ENCODE measurements at places on chromosomes 6 and 20.

- DNase-seq, result no peak
Measured at GRCh38 chr6:34476921-34477320, 11.0 kb downstream of the PACSIN1 start.

DNA sequence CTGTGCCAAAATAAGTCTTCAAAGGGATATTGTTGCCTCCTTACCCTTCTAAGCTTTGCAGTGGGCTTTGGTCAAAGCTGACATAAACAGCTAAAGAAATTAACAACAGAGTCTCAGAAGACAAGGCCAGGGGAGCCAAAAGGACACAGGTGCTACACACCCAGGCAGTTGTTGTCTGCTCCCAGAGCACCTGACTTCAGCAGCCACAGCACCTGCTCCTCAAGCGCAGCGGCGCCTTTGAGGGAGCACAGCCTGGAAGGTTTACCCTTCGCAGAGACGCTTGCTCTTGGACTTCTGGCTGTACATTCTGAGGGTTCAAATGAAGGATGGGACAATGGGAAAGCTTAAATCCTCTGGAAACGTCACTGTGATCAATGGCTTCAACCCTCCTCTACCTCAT is 16.6 kb downstream of the B4GALT5 start:
- no peak for DNase-seq

DNA sequence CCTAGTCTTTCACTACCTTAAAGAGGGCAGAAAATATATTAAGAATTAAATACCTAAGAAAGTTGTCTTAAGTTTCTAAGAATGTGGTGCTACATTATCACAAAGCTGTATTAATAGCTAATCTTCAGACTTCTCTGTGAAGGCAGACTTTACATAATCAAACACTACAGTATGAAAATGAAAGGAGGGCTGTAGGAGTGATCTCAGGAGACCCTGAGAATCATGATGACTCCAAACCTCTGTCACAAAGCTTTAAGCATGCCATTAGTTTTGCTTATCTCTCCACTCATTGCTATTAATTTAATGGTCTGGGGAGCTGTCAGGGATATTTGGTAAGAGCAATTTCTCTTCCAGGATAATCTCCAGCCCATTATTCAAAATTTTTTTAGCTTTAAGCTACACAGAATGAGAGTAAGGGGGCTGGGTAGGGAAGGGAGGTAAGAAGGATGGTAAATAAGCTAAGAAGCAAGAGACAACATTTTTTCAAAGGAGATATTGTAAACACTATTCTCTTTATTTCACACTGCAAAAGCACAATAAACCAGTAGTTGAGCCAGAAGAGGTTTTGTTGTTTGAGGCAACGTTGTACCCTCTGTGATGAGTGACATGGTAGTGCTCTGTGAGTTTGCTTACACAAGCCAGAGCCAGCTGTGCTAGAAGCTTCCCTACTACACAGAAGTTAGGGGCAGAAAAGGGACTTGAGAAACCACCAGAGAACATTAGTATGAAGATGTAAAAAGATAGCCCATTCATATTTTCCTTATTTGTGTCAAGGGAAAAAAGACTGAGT is 258.8 kb downstream of the GMDS start:
- no peak for DNase-seq

DNA sequence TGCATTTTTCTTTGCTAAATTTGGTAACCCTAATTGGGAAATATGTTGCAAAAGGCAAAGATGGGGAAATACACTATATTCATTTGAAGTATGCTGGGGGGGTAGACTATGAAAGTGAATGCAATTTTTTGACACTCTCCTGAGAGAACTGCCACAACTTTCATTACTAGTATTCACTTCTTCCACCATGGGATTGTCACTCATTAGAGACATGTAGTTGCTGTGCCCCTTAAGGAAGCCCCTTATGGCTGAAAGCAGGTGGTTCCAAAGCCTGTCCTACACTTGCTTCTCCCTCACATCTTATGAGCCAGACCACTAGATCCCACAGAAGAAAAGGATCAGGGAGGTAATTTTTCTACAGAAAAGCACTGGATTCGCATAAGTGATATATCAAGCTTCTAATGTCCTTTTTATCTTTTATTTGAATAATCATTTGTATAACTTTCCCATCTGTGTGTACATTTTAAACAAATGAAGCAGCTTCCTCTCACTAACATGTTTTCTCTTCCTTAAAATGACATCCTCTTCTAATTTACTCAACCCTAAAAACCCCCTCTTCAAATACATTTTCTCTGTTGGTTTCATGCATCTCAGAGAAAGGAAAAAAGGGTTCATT is 83.8 kb downstream of the GCLC start:
- no peak for DNase-seq

DNA sequence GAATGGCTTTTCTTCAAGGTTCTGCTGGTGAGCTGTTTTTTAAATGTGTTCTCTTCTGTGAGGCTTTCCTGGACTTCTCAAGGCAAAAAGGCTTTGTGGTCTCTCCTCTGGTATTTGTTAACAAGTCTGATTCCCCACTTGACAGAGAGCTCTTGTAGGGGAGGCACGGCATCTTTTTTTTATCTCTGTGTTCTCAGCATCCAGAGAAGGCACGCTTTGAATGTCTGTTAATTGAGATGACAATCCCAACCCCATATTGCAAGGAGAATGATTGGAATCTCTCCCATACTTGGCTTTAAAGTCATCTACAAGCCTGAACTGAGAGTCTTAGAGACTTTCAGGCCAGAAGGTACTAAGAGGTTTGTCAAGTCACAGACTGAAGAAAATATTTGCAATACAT is 22.6 kb downstream of the EDN1 start:
- no peak for DNase-seq

GRCh38 chr6:149128489-149129145 is 188.9 kb upstream of the TAB2 start:
- DNase-seq, result peak; percentile 24

- DNase-seq, result peak; percentile 3
Measured at GRCh38 chr20:34110745-34111641, 1.1 kb downstream of the EIF2S2 start.

DNA sequence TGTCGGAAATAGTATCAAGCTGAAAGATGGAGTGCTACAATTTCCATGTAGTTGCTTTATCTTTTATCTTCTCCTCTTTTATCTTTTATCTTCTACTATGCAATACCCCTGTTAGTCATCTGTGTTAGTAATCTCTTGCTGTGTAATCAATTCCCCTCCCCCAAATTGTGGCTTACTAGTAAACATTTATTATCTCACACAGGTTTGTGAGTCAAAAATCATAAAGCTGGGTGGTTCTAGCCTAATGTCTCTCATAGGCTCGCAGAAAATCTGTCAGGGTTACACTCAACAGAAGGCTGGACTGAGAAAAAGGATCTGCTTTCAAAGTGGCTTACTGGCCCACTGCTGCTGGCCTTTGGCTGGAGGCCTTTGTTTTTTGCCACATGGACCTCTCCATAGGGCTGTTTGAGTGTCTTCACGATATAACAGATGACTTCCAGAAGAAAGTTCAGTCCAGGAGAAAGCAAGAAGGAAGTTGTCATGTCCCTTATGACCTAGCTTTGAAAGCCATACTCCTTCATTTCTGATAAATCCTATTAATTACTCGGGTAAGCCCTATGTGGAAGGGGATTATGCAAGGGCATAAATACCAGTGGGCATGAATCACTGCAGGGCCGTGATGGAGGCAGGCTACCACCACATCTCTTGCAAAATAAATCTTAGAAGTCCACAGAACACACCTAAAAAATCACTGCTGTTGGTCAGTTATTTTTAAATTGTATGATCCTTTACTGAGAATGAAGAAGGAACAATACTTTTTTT is 24.5 kb upstream of the PTCHD4 start:
- no peak for DNase-seq

- no peak for DNase-seq
Measured at GRCh38 chr20:54122189-54122588, 51.6 kb downstream of the CYP24A1 start.

GRCh38 chr6:105510746-105511145 is 107.9 kb upstream of the PREP start:
- DNase-seq, result no peak

GRCh38 chr20:58577871-58578598 is 62.8 kb upstream of the APCDD1L start:
- DNase-seq, result no peak

- DNase-seq, result no peak
Measured at GRCh38 chr6:70099732-70100131, 203.2 kb downstream of the COL9A1 start.

DNA sequence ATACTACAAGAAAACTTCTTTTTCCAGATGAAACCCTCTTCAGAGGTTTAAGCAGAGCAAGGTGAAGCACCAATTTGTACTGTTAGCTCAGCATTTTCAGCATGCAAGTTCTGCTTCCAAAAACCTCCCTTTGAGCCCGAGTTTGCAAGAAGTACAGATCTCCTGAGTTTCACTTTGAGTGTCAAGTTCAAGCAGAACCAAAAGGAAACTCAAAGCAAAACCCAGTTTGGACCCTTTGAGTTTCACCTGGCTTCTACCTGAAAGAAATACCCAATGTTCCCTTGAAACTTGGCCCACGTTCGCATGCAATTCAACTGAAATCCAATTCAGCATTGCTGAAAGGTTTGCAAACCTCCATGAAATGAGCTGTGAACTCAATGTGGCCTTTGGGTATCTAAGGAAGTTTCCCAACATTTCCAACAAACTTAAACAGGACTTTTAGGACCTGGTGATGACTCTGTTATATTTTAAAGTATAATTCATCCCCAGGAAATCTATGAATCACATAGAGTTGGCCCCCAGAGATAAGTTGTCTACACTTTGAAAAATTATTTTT is 62.9 kb upstream of the HBS1L start:
- DNase-seq, result no peak

DNA sequence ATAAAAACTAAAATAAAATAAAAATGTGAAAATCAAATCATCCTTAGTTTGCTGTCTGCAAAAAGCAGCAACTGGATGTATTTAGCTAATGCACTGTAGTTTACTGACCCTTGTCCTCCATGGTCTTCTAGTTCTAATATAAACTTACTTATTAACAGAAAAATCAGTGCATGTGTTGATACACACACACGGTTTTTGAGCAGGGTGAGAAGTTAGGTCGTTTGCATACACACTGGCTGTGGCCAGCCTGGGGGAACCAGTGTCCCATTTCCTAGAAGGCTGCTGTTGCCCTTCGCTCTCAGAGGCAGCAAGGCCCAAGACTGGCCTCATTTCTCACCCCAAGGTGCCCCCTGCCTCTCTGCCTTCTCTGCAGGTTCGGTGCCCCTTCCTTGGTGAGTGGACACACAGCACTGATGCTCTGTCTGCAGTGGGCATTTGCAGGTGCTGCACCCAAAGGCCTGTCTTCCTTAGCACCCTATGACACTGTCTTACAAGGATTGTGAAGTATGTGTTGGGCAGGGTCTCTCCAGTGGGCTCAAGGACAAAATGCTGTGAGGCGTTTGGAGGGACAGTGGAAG is 168.5 kb downstream of the SCP2D1 start:
- DNase-seq, result no peak

DNA sequence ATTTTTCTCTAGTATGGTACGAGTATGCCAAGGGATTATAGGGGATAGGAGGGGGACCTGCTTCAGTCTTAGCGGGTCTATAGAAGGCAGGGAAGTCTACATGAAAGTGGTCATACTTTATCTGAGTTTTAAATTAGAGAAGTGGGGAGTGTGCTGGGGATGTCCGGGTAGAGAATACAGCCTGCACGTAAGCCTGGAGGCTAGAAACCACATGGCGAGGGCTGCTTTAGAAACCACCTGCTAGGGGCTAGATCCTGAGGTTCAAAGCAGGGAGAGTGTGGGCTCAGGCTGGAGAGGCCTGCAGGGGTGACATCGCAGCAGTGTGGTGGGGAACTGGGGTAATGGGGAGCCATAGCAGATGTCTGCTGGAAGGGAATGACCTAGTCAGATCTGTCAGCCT is 85.2 kb downstream of the VEGFA start:
- DNase-seq, result no peak

- no peak for DNase-seq
Measured at GRCh38 chr6:110728501-110728900, 86.8 kb downstream of the CDK19 start.

DNA sequence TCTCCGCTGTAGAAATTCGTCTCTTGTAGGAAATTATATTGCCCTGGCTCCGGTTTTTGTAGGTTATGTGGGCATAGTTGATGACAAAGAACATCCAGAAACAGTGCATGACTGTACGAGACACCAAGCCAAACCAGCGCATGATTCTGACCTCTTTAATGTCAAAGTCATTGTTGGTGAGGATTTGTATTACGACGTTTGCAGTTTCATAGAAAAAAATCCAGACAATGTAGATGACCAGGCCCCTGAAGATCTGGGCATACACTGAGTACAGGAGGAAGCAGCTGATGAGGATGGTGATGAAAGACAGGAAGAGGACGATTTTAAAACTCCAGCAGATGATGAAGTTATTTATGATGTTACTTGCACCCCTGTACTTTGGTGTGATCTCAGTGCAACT is 39.1 kb upstream of the TBC1D22B start:
- no peak for DNase-seq

- no peak for DNase-seq
Measured at GRCh38 chr20:31863296-31864085, 6.8 kb downstream of the DUSP15 start.

All from activated T-helper 1 cell treated with Interleukin-2 at 50 U/mL for 16 hours (primary cell).